ENCODE measurements at places on chromosomes 13 and 19. TPM values are rescaled to one million over a fixed set of nuclear protein-coding genes. Genes with fewer than 3 reads are reported as not detected.

The BLOC1S3 gene
- total RNA-seq, result 5.3 TPM

The CD177 gene
- total RNA-seq, result 0.26 TPM

The CEACAM6 gene
- total RNA-seq, result 41.6 TPM

The PLPPR2 gene
- 1.8 TPM for total RNA-seq

The PGLYRP2 gene
- not detected for total RNA-seq

The MCEMP1 gene
- not detected for total RNA-seq

The ZBTB32 gene
- not detected for total RNA-seq

The KLHL26 gene
- 4.9 TPM for total RNA-seq

The C13orf42 gene
- not detected for total RNA-seq

The NOTCH3 gene
- 140 TPM for total RNA-seq
